ENCODE measurements at places on chromosomes 2 and 18.
A peak's percentile ranks its signal among the peaks of the same experiment; 100 is the strongest.

DNA sequence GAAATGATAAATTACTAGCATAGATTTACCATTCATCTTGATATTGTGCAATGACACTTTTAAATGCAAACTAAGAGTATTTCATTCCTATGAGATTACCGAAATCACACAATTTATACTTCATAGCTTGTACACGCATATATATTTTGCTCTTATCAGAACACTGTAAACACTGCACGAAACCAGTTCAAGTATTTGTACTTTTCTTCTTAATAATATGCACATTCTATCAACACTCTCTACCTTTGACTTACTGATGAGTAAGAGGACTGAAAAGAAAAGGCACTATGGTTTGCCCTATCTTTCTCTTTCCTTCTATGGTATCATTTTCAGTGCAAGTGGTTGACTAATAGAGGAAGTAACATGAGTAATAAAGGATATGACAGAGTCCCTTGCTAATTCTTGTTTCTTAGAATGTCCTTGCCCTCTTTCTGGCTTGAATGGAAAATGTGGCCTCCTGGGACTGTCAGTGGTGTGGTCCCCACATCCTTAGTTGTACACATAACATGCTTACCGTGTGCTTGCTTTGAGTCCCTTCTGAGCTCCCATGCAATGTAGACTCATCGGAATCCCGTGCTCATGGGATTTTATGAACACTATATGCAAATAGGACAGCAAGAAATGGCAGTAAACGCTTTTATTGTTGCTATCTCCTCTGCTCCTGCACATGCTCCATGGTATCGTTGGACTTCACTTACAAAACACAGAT is 363.5 kb upstream of the TNP1 start:
- peak; percentile 8 for DNase-seq

DNA sequence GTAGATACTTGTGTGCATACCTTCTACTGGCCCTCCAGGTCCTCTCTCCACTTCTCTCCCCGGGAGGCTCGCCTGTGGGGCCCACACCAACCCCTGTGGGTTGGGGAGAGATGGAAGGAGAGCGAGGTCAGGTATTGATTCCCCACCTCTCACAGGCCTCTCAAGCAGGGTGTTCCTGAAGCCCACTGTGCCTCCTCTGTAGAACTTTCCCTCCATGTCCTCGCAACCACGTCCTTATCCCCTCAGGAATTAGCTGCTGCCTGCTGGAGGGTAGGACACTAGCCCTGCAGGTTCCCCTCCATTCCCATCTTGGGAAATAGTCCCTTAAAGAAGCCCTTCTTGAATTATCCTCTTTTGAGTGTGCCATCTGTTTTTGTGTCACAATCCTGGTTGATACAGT is 38.9 kb upstream of the KLF11 start:
- DNase-seq: no peak

- no peak for DNase-seq
Measured at GRCh38 chr2:57217013-57217412, 829.6 kb upstream of the VRK2 start.

- no peak for DNase-seq
Measured at GRCh38 chr2:29042561-29043075, 31.7 kb downstream of the PCARE start.

GRCh38 chr2:122736279-122736678 is 980.8 kb downstream of the TSN start:
- no peak for DNase-seq

DNA sequence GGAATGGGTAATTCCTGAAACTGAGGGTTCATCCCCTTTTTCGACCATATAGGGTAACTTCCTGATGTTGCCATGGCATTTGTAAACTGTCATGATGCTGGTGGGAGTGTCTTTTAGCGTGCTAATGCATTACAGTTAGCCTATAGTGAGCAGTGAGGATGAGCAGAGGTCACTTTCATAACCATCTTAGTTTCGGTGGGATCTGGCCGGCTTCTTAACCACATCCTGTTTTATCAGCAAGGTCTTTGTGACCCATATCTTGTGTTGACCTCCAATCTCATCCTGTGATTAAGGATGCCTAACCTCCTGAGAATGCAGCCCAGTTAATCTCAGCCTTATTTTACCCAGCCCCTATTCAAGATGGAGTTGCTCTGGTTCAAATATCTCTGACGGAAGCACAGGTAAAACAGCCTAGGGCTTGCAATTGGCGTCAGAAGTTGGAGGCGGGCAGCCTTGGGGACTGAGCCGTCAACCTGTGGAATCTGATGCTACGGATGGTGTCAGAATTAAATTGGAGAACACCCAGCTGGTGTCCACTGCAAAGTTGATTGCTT is 19.5 kb downstream of the RALBP1 start:
- DNase-seq: no peak

DNA sequence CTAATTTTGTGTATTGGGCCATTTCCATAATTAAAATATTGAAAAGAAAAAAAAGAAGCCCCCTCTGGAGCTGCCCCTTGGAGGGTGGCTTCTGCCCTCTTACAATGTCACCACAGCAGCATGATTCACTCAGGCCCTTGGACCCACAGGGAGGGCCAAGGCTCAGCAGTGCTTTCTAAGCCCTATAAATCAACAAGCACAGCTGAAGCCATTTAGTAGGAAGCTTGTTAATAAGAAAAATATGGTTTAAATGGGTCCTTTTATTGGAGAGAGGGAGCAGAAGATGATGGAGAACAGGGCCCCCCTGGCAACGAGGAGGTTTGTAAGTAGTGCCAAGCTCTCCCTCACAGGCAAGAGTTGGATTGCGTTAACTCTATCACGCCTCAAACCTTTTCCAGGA is 107.6 kb upstream of the FZD7 start:
- no peak for DNase-seq

DNA sequence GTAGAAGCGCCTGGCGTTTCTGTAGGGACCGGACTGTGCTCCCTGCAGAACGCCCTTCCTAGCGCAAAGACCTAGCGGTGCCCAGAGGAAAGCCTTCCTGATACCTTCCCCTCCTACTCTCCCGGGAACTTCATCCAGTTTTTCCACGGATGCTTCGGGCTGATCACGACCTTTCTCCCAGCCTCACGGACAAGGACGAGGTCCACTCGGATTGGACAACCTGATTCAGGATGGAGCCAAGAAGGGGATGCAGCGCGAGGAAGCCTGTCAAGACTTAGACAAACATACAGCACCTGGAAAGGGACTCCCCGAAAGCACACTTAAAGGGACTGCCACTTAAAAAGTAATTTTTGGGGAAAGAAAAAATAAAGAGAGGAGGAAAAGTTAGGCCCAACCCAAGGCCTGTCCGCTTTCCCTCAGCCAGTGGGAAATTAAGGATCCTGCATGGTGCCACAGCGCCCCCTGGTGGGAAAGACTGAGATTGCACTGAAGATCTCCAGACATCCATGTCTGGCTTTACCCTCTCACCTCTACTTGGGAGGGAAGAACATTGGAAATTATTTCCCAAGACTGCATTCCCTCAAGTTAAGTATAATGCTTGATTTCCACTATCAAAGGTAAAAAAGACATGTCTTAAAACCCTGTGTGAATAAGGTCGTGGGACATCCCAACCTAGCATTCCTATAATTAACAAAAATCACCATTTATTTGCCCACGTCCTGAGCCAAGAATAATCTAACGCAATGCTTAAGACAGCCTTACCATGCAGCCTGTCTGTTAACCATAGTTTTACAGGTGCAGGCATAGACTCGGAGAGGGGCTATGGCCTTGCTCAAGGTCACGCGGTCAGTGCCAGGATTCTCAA is 13.4 kb upstream of the COPS8 start:
- DNase-seq: no peak

DNA sequence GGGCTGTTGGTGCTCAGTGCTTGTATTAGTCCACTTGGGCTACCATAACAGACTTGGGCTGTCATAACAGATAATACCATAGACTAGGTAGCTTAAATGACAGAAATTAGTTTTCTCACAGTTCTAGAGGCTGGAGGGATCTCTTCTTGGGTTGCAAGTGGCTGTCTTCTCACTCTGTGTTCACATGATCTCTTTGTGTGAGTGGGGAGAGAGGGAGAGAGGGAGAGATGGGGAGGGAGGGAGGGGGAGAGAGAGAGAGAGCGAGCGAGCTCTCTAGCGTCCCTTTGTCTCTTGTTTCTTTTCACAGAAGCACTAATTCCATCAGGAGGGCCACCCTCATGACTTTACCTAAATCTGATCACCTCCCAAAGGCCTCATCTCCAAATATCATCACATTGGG is 4.5 kb upstream of the XRCC5 start:
- no peak for DNase-seq

- no peak for DNase-seq
Measured at GRCh38 chr2:222364285-222364895, 60.0 kb upstream of the SGPP2 start.

DNA sequence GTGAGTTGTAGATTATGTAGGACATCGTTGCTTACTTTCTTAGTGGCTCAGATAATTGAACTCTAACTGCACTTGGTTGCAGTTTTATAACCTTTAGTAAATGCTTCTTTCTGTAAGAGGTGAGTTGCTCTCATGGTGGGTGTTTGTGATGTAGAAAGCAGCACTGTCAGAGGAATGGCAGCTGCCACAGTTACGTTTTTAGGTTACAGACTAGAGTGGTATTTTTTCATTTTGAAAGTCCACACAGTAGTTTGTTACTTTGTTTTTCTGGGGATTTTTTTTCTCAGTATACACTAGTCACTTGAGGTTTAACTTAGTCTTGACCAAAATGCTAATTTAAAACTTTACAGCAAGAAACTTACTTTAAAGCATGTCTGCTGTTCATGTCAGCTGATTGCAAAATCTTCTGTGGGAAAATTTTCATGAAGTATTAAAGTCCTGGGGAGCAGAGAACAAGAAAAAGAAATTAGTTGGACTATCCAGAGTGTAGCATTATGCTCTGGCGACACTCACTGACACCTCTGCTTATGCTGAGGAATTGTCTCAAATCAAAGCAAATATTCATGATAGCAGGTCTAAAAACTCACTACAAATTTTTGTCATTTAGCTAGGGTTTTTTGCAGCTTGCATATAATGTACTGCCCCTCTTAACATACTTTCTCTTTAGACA is 14.8 kb downstream of the AFTPH start:
- DNase-seq: no peak

GRCh38 chr2:88897715-88898114 is 206.2 kb downstream of the RPIA start:
- no peak for DNase-seq

GRCh38 chr2:225756198-225756597 is 356.7 kb downstream of the NYAP2 start:
- no peak for DNase-seq

DNA sequence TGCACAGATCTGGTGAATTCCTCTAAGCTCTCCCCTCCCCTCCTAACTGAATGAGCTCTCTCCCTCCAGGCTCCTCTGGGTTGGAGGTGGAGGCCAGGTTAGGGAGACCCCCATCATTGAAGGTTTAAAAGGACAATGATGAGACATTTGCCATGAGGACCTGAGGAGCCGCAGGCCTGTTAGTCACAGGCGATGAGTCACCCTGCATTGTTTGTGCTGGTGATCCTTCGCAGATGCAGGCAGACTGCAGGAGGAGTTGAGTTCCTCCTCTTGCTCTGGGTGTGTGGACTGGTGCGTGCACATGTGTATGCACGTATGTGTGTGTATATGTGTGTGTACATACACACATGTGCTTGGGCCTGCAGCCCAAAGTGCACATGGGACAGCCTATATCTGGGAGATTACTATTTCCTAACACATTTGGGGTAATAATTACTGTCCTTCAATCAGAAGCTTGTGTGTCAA is 42.0 kb downstream of the MCFD2 start:
- no peak for DNase-seq

- DNase-seq: no peak
Measured at GRCh38 chr2:218252509-218253231, 8.1 kb upstream of the GPBAR1 start.

DNA sequence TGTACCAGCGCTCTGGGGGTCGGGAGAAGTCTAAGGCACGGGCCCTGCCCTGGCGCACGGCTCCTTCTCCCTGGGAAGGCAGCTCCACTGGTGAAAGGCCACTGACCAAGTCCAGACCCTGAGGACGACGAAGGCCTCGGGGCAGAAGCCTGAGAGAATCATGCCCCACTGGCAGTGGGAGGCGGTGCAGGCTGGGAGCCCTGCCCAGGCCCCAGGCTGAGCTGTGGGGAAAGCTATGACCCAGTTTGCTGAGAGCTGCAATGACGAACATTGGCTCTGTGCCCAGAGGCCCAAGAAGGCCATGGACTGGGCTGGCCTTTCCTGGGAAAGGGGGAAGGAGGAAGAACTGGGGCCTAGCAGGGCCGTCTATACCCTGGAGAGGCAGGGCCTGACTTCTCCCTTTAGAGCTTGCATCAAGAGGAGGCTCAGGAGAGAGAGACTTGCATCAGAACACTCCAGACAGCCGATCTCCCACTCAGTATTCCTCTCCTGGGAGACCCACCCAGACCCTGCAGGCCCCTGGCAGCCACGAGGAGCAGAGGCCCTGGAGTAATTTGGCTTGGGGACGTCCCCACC is 32.9 kb downstream of the HS1BP3 start:
- no peak for DNase-seq

- no peak for DNase-seq
Measured at GRCh38 chr18:26440644-26441043, 107.7 kb downstream of the KCTD1 start.

DNA sequence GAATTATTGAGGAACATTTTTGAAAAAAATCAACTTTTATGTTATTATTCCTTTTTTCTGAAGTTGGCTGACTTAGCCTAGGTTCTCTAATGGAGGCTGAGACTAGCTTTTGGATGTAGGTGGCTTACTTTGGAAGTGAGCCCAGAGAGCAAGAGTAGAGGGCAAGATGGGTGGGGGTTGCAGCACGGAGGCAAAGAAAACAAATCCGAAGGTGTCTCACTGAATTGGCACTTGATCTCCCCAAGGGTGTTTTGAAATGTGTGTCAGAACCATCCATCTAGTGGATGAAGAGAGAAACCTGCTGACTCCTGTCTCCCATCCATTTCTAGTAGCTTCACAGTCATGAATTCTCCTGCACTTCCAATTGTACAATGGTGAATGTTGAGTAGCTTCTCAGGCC is 390.7 kb downstream of the TMEM182 start:
- no peak for DNase-seq
